Renal cortex interstitium (tissue), 15 donors: ENCODE measurements at places on chromosomes 13 and 19.
A peak's percentile ranks its signal among the peaks of the same experiment; 100 is the strongest.

- DNase-seq, result no peak
Observed at GRCh38 chr19:32363175-32363574, 17.8 kb downstream of the ZNF507 start.

DNA sequence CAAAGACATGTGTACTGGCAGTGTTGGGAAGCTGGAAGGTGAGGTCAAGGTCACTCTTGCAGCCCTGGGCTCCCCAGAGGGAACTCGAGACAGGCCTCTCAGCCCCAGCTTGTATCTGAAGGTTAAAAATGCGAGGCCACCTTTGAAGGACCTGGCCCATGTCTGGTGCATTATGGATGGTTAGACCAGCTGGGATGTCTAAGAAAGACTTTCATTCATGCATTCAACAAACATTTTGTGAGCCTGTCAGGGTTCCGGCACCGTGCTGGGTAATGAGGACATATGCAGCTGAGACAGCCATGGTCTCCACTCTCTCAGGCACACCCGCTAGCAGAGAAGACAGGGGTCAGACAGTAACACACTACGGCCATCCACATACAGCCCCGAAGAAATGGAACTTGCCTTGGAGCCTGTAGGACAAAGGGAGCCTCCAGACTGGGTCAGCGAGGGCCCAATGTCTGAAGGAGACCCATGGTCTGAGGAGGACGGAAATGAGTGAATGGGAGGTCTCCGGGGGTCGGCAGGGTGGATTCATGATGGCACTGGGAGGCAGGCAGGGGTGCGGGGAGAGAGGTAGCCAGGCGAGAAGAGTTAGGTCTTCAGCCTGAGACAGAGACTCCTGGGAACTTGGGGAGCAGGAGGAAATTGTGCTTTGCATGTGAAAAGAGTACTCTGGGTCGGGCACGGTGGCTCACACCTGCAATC is 19.0 kb downstream of the VSTM2B start:
- no peak for DNase-seq

DNA sequence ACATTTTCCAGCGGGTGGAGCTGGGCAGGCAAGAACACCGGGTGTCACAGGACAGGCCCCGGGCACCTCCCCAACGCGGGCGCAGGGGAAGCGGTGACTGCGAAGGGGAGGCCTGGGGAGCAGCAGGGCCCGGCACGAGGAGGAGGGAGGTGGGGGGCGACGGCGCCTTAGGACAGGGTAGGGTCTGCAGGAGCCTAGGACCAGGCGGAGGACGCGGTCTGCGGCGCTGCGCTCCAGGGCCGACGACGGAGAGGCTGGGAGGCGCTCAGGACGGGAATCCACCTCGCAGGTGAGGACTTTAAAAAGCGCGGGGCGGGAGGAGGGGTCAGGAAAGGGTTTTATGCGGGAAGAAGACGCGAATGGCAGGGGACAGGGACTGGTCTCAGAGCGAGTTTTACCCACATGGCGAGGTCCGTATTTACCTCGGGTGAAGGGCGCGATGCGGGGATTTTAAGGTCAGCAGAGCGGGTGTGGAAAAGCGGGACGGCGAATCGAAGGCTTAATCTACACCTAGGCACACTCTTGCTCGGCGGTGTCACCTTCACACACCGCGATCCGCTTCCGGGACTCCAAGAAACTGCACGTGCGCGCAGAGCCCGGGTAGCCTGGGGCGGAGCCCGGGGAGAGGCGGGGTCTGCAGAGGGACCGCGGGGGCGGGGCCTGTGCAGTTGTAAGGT is 13.5 kb downstream of the ERVV-2 start:
- DNase-seq, result peak; percentile 23

- no peak for DNase-seq
Observed at GRCh38 chr13:78779608-78780007, 120.7 kb upstream of the OBI1 start.
